IPS-NIHi11 (cell line): ENCODE measurements at places on chromosomes 3 and 15.

DNA sequence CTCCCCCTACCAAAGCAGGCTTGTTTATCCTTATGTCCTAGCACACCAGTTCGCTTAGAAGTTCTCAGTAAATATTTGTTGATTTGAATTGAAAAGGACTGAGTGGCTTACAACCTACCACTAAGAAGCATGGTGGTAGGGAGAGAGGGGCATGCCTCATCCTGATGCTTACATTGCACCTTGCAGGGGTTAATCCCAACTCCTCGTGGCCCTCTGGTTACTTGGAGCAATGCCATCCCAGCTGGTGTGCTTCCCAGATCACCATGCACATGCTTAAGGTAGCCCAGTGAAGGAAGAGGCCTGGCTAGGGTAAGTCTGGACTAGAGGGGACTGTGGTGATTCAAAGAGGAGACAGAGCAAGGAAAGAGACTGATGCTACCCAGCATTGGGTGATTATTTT is 253.3 kb downstream of the CLSTN2 start:
- no peak for DNase-seq

DNA sequence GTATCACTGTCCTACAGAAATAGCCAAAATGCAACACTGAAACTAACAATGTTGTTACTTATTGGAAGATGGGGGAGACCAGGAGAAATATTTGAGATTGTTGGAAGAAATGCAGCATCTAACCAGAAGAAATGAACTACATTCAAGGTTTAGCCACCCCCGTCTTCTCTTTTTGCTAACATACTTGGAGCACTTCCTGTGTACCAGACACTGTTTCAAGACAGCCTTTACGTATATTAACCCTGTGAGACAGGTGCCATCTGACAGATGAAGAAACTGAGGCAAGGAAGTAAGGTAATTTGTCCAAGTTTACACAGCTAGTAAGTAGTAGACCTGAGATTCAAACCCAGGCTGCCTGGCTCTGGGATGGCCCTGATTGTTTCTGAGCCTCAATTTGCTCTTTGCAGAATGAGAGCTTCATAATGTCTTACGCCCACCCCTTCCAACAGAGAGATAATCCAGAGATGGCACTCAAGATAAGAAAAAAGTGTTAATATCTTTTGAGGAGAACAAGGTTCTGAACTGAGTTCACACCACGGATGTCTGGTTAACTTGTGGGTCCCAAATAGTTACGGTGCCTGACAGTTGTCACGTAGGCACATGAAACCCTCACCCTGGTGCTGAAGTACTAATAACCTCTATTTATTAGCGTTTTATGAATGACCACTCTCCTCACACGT is 26.1 kb downstream of the RASGRP1 start:
- DNase-seq, result no peak

GRCh38 chr3:151726016-151726415 is 7.7 kb upstream of the AADACL2 start:
- no peak for DNase-seq

- DNase-seq, result no peak
These were observed 72.2 kb downstream of the ZNF148 start for GRCh38 chr3:125302932-125303331.

GRCh38 chr3:16437640-16438039 is 75.9 kb downstream of the RFTN1 start:
- no peak for DNase-seq

GRCh38 chr3:36557021-36557707 is 176.9 kb downstream of the STAC start:
- DNase-seq, result no peak

GRCh38 chr15:85684174-85684710 is 110.5 kb downstream of the KLHL25 start:
- DNase-seq, result no peak

- DNase-seq, result no peak
These were observed 32.3 kb downstream of the CBLB start for GRCh38 chr3:105836533-105836932.

- DNase-seq, result no peak
These were observed 92.6 kb upstream of the ZBTB20 start for GRCh38 chr3:115239717-115240116.

DNA sequence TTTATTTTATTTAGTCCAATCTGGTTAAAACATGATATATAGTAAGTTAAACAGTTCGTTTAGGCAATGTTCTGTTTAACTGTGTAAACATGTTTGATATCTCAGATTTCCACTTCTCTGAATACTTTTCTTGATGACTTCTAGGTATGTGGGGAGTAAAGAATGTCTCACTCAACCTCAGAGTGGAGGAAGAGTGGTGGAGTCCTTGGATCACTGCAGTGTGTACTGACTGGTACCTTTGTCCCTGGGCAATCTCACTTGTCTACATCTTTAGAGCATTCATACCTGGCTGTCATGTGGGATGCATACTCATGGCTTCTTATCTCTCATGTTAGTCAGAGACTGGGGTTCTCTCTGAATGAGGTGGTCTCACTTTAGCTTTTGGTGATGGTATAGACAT is 15.6 kb downstream of the GADL1 start:
- no peak for DNase-seq

DNA sequence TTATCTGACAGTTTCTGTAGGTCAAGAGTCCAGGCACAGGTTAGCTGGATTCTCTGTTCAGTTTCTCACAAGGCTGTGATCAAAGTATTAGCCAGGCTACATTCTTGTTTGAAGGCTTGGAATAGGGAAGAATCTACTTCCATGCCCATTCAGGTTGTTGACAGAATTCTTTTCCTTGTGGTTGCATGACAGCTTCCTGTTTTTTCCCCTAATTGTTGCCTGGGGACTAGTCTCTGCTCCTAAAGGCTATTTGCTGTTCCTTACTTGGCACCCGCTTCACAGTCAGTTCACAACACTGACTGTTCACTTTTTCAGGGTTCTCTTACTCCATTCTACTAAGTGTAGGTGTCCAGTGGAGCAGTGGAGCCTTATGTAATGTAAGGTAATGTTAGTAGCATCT is 115.4 kb upstream of the GBE1 start:
- DNase-seq, result no peak

- DNase-seq, result no peak
These were observed 36.1 kb upstream of the SPESP1 start for GRCh38 chr15:68894208-68894607.

- DNase-seq, result no peak
These were observed 27.3 kb upstream of the RAD18 start for GRCh38 chr3:8990266-8991215.

DNA sequence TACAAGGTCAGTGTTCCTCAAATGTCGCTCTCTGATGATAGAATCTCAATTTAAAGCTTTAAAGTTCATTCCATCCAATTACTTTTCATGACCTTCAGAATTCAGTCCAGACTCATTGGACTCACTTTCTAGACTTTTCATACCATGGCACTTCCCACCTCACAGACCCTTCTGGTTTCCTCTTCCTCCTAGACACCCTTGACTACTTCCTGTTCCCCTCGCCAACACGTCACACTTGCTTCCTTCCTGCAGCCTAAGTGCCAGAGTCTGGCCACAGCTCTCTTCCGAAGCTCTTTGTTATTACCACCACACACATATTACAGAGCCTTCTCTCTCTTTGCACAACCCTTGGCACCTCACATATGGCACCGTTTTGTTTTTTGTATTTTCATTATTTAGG is 59.1 kb upstream of the UMPS start:
- DNase-seq, result no peak

DNA sequence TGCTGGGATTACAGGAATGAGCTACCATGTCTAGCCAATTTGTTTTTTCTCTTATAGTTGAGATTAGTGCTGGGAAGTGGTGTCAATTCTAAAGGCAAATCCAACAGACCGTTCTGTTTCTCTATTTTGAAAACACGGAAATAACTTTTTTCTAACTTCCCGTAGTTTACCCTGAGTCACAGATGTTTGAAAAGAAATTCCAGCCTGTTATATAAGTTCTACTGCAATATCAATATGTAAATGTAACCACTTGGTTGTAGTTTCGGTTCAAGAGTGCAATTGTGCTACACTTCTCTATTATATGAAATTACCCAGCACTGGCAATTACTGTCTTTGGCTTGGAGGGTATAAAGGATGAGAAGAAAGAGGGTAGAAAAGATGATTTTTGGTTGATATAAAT is 22.3 kb upstream of the GNB4 start:
- no peak for DNase-seq

- no peak for DNase-seq
These were observed 178.9 kb downstream of the POLR2M start for GRCh38 chr15:57885435-57885834.

DNA sequence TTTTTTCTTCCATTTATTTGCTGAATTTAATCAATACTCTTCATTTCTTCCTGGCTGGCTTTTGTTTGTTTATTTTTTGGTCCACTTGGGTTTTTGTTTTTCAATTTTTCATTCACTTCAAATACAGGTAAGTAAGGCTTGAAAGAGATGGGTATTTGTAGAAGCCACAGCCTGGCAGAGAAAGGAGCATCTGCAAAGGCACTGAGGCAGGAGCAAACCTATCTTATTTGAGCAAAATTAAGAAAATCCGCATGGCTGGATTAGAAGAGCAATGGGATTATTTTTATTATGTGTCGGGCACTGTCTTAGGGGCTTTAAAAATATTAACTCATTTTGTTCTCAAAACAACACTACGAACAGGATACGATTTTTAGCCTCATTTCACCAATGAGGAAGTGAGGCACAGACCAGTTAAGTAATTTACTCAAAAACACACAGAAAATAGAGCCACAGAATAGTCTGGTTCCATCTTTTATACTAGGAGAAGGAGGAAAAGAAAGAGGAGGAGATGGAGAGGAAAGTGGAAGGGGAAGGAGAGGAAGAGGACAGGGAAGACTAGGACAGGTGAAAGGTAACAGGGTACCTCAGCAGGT is 35.1 kb upstream of the CCDC80 start:
- DNase-seq, result no peak

DNA sequence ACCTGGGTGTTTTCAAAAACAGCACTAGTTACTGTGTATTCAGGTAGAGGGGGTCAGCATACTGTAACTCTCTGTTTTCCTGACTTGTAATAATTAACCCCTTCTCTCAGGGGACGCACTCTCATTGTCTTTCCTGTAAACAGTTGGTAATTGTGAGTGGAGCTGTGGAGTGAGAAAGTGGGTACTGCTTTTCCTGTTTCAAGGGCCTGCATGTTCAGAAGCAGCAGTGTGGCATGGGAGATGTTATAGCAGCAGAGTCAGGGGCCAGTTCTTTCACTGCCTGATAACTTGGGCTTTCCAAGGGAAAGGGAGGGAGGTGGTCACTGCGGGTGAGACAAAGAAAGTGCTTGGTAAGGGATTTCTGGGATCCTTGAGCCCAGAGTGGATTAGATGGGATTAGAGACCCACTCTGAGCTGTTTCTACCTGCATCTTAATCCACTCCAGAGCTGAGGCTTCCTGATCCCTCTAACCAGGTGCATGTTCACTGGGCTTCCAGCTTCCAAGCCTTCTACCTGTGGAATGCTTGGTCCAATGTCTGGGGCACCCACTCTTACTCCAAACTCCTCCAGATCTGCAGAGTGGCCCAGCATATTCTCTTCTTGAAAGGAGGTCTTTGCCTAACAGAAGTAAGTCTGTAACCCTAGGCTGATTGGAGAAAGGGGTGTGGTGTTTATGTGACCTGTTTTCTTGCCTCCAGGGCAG is 105.2 kb downstream of the RPLP1 start:
- DNase-seq, result no peak

GRCh38 chr3:117016378-117016777 is 306.8 kb downstream of the TUSC7 start:
- DNase-seq, result peak; percentile 11

DNA sequence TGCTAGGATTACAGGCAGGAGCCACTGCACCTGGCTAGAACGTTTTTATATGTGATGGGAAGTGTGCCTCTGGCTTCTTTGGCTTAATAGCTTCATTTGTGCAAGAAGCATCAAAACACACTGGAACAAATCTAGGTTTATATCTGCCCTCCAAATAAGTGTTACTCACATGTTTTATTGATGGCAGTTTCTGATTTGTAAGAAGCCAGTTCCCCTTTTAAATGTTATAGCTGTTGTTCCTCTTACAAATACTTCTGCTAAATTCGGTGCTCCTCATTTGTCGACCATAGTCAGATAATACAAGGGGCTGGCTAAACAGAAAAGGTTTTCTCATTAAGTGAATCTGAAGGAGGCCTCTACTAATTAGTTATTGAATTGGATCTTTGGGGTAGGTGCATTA is 307.1 kb upstream of the SEMA6D start:
- DNase-seq, result no peak

DNA sequence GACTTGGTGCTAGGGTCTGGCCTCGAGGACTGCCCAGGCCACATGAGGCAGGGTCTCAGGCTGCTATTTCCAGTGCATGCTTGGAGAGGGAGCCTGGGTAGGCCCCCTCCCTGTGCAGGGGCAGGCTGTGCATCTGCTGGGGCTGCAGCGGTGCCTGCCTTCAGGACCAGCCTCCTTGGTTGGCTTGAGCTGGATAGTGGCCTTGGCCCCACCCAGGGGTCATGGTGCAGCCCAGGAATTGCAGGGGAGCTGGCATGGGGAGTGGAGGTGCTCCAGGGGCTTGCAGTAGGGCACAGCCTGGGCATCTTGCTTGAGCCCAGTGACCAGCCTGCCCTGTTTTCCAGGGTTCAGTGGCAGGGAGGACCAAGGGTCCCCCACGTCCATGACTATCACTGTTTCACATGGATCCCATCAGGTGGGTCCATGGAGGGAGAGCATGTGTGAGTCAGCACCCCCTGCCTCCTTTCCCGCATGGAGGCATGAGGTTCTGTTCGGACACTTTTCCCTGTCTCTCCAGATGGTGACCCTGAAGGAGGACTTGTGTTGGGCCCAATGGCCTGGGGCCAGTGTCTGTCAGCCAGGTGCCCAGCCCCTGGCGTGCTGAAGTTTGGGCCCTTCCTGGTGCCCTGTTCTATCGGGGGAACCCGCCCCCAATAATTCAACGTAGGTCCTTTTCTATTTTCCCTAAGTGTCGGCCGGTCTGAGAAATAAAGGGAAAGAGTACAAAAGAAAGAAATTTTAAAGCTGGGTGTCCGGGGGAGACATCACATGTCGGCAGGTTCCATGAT is 218.6 kb downstream of the SNRPN start:
- peak; percentile 2 for DNase-seq

DNA sequence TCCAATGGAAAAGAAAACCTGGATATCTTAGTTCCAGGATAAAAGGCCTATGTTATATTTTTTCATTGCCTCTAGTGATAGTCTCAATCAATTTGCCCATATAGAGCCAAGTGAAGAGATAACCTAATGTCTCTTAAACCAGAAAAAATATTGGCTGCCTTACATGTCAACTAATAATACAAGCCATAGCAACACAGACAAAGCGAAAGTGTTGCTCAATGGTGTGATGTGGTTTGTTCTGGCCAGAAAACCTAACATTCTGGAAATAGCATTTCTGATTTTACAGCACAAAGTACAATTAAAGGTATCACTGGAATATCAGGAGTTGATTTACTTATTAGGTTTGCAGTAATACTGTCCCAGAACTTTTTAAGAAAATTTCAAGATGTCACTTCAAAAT is 101.5 kb downstream of the ATP8B4 start:
- DNase-seq, result no peak

- no peak for DNase-seq
These were observed 308.2 kb downstream of the CTNNB1 start for GRCh38 chr3:41507336-41508062.

DNA sequence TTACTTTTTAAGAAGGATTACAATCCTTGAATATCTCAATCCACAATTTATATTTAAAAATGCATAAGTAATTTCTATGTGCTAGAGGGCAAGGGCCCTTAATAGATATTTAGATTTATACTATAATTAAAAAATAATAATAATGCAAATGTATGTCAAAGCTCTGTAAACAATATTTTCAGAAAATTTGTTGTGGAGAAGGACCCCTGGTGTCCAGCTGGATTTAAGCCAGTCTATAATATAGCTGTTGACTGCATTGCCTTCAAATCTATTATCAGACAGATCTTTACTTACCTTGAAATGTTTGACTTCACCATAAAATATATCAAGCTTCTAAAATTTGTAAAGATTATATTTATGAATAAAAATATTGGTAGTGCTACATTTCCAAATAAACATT is 65.6 kb downstream of the ZBTB20 start:
- DNase-seq, result no peak
